ENCODE measurements at places on chromosomes 2 and 18. TPM values are rescaled to one million over a fixed set of nuclear protein-coding genes. Genes with fewer than 3 reads are reported as not detected.

LCT gene
- total RNA-seq: under 0.01 TPM

CXCR1 gene
- total RNA-seq: not detected

ANKRD29 gene
- 0.18 TPM for total RNA-seq

SPIRE1 gene
- total RNA-seq: 31.4 TPM

UPP2 gene
- not detected for total RNA-seq

ICA1L gene
- 1.8 TPM for total RNA-seq

Measured in IMR-90 (cell line).